ENCODE measurements at places on chromosomes 12 and 14. TPM values are rescaled to one million over a fixed set of nuclear protein-coding genes. Genes with fewer than 3 reads are reported as not detected.
A peak's percentile ranks its signal among the peaks of the same experiment; 100 is the strongest.

DNA sequence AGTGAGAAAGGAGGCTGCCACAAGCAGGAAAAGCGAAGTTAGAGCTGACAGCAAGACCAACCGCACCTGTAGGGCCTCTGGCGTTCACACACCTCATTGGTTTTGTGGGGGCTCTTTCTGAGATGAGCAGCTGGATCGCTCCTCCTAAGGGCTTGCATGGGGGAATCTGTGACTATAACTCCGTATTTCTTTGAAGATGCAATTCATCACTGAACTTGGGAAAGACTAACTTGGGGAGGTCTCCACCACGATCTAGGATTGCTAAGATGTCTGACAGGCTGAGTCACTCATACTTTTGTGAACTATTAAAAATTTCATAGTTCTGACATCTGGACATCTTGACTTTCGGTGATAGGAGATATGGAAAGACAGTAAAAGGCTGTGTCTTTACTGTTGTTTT, 173.6 kb downstream of the ETV6 start:
- DNase-seq: no peak

DNA sequence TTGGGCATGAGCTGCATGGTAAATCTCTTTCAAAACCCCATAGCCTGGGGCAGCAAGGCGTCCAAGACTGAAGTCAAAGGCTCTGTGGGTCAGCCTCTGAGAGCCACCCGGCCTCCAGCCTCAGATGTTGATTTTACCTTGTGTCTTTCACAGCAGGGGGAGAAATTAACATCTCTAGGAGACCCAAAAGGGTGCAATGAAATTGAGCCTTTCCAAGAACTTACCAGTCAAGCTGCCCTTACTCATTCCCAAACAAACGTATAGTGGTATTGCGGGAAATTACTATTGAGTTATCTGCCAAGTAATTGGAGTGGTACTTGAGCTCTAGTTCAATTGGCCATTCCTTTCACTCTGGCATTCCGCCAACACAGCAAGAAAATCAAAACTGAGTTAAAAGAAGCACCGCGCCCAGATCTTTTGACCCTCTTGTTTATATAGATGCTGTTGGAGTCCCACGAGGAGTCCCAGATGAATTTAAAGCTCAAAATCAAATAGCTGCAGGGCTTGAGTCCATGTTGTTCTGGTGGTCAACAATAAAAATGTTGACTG, 380.7 kb upstream of the SYT1 start:
- DNase-seq: no peak

DNA sequence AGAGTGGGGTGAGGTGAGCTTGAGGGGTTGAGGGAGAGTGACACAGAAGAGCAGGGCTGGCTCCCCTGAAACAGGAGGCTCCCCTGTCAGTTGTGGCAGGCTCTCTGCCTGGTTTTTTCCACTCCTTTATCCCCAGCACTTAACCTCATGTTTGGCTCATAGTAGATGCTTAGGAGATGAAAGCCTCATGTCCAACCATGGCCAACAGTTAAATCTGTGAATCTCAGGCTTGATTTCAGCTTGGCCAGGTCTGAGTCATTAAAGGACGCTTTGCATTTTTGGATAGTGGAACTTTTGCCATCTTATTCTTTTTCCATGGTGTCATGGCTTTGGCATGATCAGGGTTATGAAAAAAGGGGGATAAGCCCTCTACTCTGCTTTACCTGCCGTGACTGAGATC, 117.2 kb downstream of the CACNA1C start:
- DNase-seq: no peak

DNA sequence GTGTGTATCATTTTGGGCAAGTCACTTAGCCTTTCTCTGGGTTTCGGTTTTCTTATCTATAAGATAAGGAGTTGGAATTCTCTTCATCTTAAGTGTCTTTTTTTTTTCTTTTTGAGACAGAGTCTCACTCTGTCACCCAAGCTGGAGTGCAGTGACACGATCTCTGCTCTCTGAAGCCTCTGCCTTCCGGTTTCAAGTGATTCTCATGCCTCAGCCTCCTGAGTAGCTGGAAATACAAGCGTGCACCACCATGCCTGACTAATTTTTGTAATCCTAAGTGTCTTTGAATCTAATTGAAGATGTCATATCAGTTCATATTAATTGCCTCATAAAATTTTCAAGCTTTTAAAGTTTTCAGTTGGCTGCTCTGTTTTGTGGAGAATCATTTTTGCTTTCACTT, 4.0 kb downstream of the SRGAP1 start:
- no peak for DNase-seq

- DNase-seq: no peak
Measured at GRCh38 chr14:99123208-99123870, 148.7 kb downstream of the BCL11B start.

- DNase-seq: peak; percentile 72
Measured at GRCh38 chr12:3777206-3777809, 24.4 kb upstream of the CRACR2A start.

GRCh38 chr14:54435500-54435981, 5.6 kb downstream of the CNIH1 start:
- DNase-seq: no peak

GRCh38 chr12:76374386-76375020, 26.3 kb upstream of the BBS10 start:
- DNase-seq: no peak

DNA sequence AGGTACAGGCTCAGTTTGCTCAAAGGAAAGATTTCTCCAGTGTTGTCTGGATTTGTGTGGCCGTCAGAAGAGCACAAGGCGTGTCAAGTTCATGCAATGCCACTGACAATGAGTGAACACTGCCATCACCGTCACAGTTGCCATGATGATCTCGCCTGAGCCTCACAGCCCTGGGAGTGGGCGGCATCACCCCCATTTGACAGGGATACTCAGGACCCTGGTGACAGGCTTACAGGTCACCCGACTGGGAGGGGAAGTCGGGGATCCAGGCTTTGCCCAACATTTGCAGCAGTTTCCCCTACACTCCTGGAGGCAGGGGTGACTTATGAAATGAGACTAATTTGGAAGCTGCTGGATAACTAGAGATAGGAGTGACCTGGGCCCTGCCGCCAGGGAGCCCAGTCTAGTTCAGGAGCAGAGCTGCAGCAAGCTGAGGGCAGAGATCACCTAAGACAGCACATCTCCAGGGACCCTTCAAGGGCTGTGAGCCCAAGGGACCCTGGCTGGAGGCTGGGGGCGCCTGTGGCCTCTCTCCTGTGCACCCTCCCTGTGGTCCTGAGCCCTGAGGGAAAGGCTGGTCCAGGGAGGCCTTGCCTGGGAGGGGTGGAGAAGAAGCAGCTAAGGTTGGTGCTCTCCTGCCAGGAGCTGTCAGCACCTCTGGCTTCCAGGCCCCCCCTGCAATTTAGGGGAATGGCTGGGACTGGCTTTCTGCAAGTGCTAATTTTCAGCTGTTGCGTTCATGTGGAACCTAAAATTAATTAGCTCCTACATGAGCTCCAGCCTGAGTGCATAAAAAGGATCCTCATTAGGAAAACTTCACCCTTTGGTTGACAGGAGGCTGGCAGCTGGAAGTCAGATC, 32.4 kb upstream of the BEGAIN start:
- no peak for DNase-seq

- DNase-seq: no peak
Measured at GRCh38 chr14:96754162-96754844, 42.9 kb upstream of the VRK1 start.

GRCh38 chr14:57898837-57899572, 33.1 kb upstream of the SLC35F4 start:
- DNase-seq: no peak

- no peak for DNase-seq
Measured at GRCh38 chr12:104591257-104591885, 134.6 kb downstream of the CHST11 start.

DNA sequence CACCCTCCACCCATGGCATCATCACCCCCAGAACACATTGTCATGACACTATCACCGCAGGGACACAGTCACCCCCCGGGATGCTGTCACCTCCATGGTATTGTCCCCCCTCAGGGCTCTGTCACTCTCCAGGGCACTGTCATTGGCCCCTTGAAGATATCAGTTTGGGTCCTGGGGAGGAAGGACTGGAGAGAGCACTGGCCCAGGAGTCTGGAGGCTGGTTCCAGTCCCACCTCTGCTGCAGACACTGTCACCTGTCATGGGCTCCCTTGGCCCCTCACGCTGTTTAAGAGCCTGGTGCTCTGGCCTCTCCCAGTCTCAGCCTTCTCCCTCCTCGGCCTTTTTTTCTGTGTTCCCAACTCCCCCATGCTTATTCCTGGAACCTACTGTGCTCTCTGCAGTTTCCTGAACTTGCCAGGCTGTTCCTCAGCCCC, 31.9 kb downstream of the SERPINA3 start:
- DNase-seq: no peak

DNA sequence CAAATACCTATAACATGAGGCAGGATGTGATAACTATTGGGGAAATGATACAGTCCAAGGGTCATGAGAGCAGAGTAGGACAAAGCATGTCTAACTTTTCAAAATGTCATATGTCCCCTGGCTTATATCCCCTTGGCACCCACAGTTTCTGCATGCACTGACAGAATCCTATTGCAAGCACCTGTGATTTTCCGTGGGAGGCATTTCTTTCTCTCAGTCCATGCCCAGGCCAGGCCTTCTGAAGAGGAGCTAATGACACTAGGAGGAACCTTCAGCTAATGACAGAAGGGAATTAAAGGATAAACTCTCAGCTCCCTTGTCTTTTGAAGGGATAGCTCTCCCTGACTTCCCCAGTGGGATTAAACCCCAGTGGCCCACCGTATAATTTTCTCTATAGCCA, 249.2 kb downstream of the TTC6 start:
- DNase-seq: no peak

DNA sequence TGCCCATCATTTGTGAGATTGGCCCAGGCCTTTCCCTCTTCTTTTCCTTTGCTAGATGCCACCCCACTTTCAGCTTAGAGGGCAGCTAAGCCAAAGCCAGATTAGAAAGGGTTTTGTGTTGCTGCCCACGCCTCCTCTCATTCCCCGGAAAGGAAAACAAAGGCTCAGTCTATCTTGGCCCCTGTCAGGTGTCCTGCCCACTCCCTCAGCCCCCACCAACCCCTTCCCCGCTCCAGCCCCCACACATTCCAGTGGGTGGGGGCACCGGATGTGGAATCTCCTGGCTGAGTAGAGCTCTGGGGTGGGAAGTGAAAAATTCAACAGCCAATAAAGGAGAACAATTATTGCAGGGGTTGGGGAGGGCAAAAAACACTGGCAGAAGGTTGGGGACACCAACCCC, 2.2 kb downstream of the BLOC1S1 start:
- no peak for DNase-seq

- DNase-seq: no peak
Measured at GRCh38 chr12:52296572-52297215, 5.4 kb upstream of the KRT81 start.

GRCh38 chr12:67928621-67929383, 60.4 kb upstream of the IFNG-AS1 start:
- DNase-seq: no peak

GRCh38 chr14:96090441-96091148, 51.4 kb downstream of the C14orf132 start:
- no peak for DNase-seq

DNA sequence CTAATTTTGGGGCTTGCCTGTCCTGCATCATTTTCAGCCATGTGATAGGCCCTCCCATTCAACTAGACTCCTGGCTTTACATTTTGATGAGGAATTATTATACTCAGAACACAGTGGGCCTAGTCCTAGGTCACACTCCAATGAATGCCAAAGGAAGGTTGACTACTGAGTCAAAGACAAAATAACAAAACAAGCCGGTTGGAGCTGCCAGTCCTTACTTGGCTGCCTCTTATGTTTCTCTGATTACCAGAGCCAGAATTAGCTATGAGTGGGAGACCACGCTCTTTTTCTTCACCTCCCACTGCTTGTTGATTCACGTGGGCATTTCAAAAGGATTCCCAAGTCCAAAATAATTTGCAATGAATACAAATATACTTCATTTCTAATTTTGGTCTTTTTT, 78.1 kb upstream of the USP44 start:
- no peak for DNase-seq

GRCh38 chr14:63727736-63728728, at the start of gene SGPP1:
SGPP1 (minus strand) TSS chr14:63728065; CDS start chr14:63727944, 121 bp downstream.
- DNase-seq: peak; percentile 94

- DNase-seq: no peak
Measured at GRCh38 chr12:46343118-46343852, 29.3 kb downstream of the SLC38A2 start.

DNA sequence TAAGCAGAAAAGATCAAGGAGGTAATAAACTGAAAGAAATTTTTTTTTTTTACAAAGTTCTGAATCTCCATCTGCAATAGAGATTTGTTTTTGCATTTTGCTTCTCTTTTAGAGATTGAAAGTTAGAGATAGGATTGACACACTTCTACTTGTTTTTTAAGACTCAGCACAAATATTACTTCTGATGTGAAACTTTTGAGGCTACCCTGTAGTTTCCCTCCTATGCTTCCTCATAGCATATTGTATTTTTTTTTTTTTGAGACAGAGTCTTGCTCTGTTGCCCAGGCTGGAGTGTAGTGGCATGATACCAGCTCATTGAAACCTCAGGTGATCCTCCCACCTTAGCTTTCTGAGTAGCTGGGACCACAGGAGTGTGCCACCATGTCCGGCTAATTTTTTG, 32.1 kb upstream of the SGPP1 start:
- DNase-seq: no peak

GRCh38 chr14:100589760-100590469, 2.7 kb upstream of the BEGAIN start:
- DNase-seq: no peak

- peak; percentile 64 for DNase-seq
Measured at GRCh38 chr14:104076743-104077142, 8.8 kb upstream of the ASPG start.

- DNase-seq: no peak
Measured at GRCh38 chr12:49261721-49262120, 3.2 kb upstream of the TUBA1C start.

- peak; percentile 69 for DNase-seq
Measured at GRCh38 chr14:101595887-101596721, 34.8 kb downstream of the DIO3 start.

DNA sequence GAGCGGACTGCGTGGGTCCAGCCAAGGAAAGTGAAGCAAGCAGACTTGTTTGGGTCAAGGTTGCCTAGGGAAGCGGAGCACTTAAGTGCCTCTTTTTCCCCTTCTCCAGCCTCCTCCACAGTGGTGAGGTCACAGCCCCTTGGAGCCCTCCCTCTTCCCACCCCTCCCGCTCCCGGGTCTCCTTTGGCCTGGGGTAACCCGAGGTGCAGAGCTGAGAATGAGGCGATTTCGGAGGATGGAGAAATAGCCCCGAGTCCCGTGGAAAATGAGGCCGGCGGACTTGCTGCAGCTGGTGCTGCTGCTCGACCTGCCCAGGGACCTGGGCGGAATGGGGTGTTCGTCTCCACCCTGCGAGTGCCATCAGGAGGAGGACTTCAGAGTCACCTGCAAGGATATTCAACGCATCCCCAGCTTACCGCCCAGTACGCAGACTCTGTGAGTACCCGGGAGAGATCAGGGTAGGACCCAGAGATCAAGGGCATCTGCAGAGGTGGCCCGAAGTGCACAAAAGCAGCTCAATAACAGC, at the start of gene TSHR:
Gene TSHR (plus strand): TSS at position 206 of the 526 bp plus-strand sequence. CDS start 60 bp downstream, at position 266.
- DNase-seq: peak; percentile 68

SRRM4 gene
- total RNA-seq: not detected

B3GNT4 gene
- total RNA-seq: 1.0 TPM

DLK1 gene
- total RNA-seq: not detected

THAP2 gene
- total RNA-seq: 5.7 TPM

CLEC6A gene
- total RNA-seq: not detected

RFX4 gene
- total RNA-seq: not detected

NEUROD4 gene
- total RNA-seq: not detected

GRIN2B gene
- total RNA-seq: not detected

FGD4 gene
- total RNA-seq: 0.07 TPM

METTL1 gene
- 79.8 TPM for total RNA-seq

TPH2 gene
- not detected for total RNA-seq
